Activated CD4-positive, alpha-beta memory T cell treated with anti-CD3 and anti-CD28 coated beads, Interleukin-2, amount 10 ng/mL, durations not matched to agents 7 days and 5 days (primary cell): ENCODE measurements at places on chromosomes 2 and 18. TPM values are rescaled to one million over a fixed set of nuclear protein-coding genes. Genes with fewer than 3 reads are reported as not detected.
A peak's percentile ranks its signal among the peaks of the same experiment; 100 is the strongest.

GRCh38 chr18:24989760-24990593 is 362.0 kb downstream of the ZNF521 start:
- no peak overlapping the region for H3K4me3 ChIP-seq
- H3K36me3 ChIP-seq = no peaks in the 10 kb centered on the region
- DNase-seq = no peak

- H3K4me1 ChIP-seq = no peaks in the 10 kb centered on the region
- no peak for DNase-seq
- H3K4me3 ChIP-seq = no peak overlapping the region
Observed at GRCh38 chr2:60275958-60276357, 277.5 kb downstream of the BCL11A start.

- H3K36me3 ChIP-seq = peaks cover 49% of the 10 kb centered on the region
- DNase-seq = no peak
- H3K4me3 ChIP-seq = peak overlapping the region; percentile 95
- no peaks in the 10 kb centered on the region for H3K27me3 ChIP-seq
- peaks cover 61% of the 10 kb centered on the region for H3K4me1 ChIP-seq
- H3K27ac ChIP-seq = peak overlapping the region; percentile 76
Observed at GRCh38 chr2:218401890-218402289, 2.2 kb downstream of the CTDSP1 start.

GRCh38 chr2:149409506-149409905 is 79.1 kb downstream of the LYPD6 start:
- no peak overlapping the region for H3K4me3 ChIP-seq
- H3K36me3 ChIP-seq = no peaks in the 10 kb centered on the region
- peaks cover 2% of the 10 kb centered on the region for H3K27me3 ChIP-seq
- H3K27ac ChIP-seq = no peak overlapping the region
- no peaks in the 10 kb centered on the region for H3K4me1 ChIP-seq

DNA sequence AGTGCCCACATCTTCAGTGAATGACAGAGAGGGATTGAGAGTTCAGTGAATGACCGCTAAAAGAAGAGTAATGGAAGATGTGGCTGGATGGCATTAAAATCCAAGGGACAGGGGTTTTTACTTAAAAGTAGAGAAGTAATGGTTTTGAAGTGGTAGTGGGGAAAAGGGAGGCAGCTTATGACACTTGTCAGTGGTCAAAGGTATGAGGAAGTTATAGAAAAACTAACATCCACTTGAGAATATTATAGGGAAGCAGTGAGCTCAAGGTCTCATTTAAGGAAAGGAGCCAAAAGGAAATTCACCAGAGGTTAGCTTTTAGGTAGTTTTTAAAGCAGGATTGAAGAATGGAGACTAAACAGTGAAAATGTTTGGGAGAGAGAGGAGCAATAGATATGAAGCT is 24.3 kb downstream of the CDK15 start:
- H3K36me3 ChIP-seq = no peaks in the 10 kb centered on the region
- peaks cover 2% of the 10 kb centered on the region for H3K4me1 ChIP-seq
- H3K27ac ChIP-seq = no peak overlapping the region
- H3K4me3 ChIP-seq = no peak overlapping the region
- H3K27me3 ChIP-seq = peaks cover 22% of the 10 kb centered on the region

DNA sequence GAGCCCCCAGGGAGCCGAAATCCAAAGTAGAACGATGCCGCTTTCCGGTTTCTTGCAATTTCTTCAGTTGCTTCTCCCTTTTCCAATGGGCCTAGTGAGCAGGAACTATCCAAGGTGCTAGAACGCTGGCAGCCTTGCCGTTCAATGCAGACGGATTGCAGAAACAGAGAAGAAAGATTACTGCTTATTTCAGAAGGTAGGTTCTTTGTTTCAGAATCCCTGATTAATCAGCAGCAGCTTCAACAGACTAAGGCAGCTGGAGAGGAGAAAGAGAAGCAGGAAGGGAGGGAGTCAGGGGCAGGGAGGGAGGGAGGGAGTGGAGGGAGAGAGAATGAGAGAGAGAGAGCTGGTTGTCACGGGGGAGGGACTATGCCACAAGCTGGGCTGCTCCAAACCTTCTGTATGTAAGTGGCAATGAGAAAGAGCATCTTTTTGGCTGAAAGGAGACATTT is 576 bp downstream of the NYAP2 start:
- H3K36me3 ChIP-seq = no peaks in the 10 kb centered on the region
- no peak overlapping the region for H3K4me3 ChIP-seq
- H3K4me1 ChIP-seq = no peaks in the 10 kb centered on the region
- no peak for DNase-seq
- H3K27ac ChIP-seq = no peak overlapping the region
- peaks cover 3% of the 10 kb centered on the region for H3K27me3 ChIP-seq

DNA sequence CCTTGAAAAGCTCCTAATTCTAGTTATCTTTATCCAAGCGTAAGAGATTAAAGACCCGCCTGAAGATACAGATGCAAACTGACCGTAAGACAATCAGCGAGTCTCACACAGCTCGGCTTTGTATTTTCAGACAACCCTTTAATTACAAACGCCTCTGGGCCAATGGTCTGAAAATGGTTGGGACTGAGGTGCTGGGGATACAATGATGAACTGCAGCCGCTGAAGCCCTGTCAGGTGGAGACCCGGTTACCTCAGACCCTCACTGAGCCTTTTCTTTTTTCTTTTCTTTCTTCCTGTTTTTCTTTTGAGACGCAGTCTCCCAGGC is 715 bp upstream of the CFAP36 start:
- H3K27me3 ChIP-seq = no peaks in the 10 kb centered on the region
- H3K4me3 ChIP-seq = peak overlapping the region; percentile 97
- peaks cover 8% of the 10 kb centered on the region for H3K36me3 ChIP-seq
- peaks cover 14% of the 10 kb centered on the region for H3K4me1 ChIP-seq
- H3K27ac ChIP-seq = peak overlapping the region; percentile 94

DNA sequence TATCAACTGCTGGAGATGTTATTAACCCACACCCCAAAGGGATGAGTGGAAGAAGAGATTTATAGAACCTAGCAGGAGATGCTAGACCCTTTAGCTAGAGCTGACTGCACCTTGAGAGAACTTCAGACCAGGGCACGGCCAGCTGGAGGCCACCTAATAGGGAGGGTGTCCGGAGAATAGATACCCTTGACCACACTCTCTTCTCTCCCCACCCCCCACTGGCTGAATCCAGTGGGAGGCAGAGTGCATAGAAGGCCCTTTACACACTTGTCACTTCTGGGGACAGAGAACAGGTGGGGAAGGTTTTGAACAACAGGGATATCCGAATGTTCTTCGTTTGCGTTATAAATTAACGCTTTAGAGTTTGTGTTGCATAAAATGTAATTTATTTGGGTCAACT is 84.6 kb downstream of the PHLPP1 start:
- H3K4me3 ChIP-seq = no peak overlapping the region
- DNase-seq = no peak
- no peak overlapping the region for H3K27ac ChIP-seq
- H3K4me1 ChIP-seq = peaks cover 8% of the 10 kb centered on the region

GRCh38 chr2:70959851-70960832 is 18.3 kb upstream of the ANKRD53 start:
- H3K27ac ChIP-seq = no peak overlapping the region
- no peaks in the 10 kb centered on the region for H3K36me3 ChIP-seq
- H3K27me3 ChIP-seq = peaks cover 29% of the 10 kb centered on the region
- peak; percentile 16 for DNase-seq

GRCh38 chr2:159616286-159616701 is at the start of gene BAZ2B:
Gene BAZ2B, minus strand, starts transcription at chr2:159616548. Its CDS starts 137,829 bp downstream, at chr2:159478719.
- H3K27me3 ChIP-seq = peaks cover 24% of the 10 kb centered on the region
- H3K4me3 ChIP-seq = peak within 1 kb of the TSS; percentile 75
- no peaks in the 10 kb centered on the region for H3K36me3 ChIP-seq
- no peak within 1 kb of the TSS for H3K27ac ChIP-seq
- DNase-seq = no peak
- H3K4me1 ChIP-seq = peaks cover 12% of the 10 kb centered on the region

DNA sequence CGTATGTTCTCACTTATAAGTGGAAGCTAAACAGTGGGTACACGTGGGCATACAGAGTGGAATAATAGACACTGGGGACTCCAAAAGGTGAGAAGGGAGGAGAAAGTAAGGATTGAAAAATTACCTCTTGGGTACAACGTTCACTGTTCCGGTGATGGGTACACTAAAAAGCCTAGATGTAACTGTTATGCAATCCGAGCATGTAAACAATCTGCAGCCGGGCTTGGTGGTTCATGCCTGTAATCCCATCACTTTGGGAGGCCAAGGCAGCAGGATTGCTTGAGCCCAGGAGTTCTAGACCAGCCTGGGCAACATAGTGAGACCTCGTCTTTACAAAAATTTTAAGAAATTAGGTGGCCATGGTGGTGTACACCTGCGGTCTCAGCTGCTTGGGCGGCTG is 33.1 kb upstream of the TTR start:
- no peaks in the 10 kb centered on the region for H3K4me1 ChIP-seq
- H3K36me3 ChIP-seq = no peaks in the 10 kb centered on the region
- peaks cover 6% of the 10 kb centered on the region for H3K27me3 ChIP-seq
- no peak overlapping the region for H3K4me3 ChIP-seq

DNA sequence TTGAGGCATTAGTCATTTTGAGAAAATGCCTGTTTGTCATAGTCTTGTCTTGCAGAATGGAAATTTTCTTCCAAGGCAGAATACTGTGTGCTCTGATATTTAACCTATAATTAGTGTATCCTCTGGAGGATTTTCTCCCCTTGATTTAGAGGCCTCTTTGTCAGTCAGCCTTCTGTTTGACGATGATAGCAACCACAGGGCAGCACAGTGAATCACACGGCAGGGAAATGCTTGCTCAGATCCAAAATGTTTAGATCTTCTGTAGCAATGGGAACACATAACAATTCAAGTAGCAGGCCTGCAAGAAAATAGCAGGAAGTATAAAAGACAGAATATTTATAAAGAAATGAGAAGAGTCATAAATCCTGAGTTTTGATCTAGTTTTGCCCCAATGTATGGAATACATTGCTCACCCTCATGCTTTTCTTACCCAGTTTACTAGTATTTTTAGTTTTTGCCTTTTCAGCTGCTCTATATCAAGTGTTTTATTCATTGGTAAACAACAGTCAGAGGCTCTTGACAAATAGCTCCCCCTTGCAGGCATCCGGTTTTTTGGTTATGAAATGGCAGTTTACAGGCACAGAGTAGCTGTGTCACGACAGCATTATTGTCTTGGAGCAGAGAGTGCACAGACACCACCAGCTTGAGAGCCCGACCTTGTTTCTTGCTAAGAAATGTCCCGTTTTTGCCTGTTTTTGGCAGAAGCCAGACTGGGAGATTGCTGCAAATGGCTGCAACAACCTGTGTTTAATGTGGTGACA is 185.1 kb downstream of the MYO3B start:
- no peak overlapping the region for H3K4me3 ChIP-seq
- peaks cover 12% of the 10 kb centered on the region for H3K27me3 ChIP-seq

DNA sequence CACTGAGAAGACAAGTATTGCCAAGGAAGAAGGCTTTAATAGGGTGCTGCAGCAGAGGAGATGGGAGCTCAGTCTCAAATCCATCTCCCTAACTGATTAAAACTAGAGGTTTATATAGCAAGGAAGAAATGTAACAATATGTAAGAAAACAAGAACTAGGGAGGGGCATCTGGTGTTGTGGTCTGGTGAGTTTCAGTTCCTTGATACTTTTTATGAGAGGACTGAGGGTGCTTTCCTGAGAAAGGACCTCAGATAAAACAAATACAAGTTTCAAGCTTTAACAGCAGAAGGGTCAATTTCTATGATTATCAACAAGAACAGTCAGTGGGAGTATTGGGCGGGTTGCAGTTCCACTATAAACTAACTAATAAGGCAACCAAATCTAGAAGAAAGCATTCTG is 1967.5 kb downstream of the SUCLG1 start:
- no peaks in the 10 kb centered on the region for H3K36me3 ChIP-seq
- no peak for DNase-seq
- no peaks in the 10 kb centered on the region for H3K4me1 ChIP-seq
- no peaks in the 10 kb centered on the region for H3K27me3 ChIP-seq

GRCh38 chr2:11936761-11937160 is 190.3 kb downstream of the LPIN1 start:
- H3K36me3 ChIP-seq = no peaks in the 10 kb centered on the region
- peaks cover 5% of the 10 kb centered on the region for H3K4me1 ChIP-seq
- H3K4me3 ChIP-seq = no peak overlapping the region
- DNase-seq = no peak
- H3K27me3 ChIP-seq = no peaks in the 10 kb centered on the region

DNA sequence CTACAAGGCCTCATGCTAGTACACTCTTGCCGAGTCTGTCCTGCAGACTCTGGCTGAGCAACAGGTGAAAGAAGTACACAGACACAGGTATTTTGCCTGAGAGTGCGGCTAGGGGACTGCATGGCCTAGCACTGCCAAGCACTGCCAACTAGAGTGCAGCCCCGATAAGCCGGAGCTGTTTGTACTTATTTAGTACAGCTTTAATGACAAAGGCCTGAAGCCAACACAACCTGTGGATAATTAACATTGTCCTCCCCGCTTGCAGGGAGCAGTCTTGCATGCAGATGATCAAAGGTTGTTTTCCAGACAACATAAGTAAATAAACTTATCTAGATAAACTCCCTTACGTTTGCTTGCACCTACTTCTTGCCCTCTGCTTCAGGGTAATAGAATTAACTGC is 63.7 kb upstream of the MMADHC start:
- no peak overlapping the region for H3K27ac ChIP-seq
- no peak overlapping the region for H3K4me3 ChIP-seq
- H3K36me3 ChIP-seq = no peaks in the 10 kb centered on the region
- DNase-seq = no peak

DNA sequence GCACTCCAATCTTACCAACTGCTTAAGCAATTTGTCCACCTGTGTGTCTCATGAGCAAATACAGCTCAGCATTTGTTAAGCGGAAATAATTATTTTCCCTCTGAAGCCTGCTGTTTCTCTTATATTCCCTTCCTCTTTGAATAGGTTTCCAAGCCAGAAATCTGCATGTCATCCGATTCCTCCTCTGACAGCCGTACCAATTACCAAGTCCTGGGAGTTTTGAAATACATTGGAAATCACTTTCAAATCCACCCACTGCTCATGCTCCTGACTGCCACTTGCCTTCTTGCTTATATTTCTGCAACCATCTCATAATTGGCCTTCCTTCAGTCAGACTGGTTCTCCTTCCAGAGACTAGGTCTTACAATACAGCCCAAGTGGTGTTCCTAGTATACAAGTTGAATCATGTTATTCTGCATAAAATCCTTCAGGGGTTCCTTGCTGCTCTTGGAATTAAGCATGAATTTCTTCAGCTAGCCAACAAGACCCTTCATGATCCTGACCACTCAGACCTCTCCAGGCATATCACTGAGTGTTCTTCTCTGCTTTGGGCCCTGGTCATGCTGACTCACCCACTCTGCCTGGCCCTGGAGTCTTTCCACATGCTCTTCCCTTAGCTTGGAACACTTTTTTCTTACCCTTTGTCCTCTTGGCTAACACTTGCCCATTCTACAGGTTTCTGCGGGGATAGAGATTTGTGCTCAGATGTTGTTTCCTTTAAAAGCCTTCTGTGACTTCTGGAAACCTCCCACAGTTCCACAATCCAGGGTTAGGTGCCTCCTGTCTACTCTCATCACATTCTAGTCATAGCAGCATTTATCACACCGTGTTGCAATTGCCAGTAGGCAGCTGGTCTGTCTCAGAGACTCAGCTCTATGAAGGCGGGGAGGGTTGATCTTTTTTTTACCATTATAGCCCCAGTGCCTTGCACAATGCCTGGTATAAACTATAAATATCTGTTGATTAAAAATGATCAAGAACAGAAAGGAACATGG is 157.6 kb downstream of the ARL6IP6 start:
- DNase-seq = no peak
- no peaks in the 10 kb centered on the region for H3K27me3 ChIP-seq
- no peaks in the 10 kb centered on the region for H3K4me1 ChIP-seq
- no peak overlapping the region for H3K4me3 ChIP-seq
- H3K36me3 ChIP-seq = no peaks in the 10 kb centered on the region
- H3K27ac ChIP-seq = no peak overlapping the region

CYBRD1 gene
- 0.93 TPM for total RNA-seq

UGT1A10 gene
- not detected for total RNA-seq

HJURP gene
- 129 TPM for total RNA-seq

SLC25A52 gene
- total RNA-seq = not detected

PROKR1 gene
- total RNA-seq = not detected

FBLN7 gene
- 8.4 TPM for total RNA-seq

AQP12B gene
- not detected for total RNA-seq
